ENCODE measurements at places on chromosomes 4 and X. TPM values are rescaled to one million over a fixed set of nuclear protein-coding genes. Genes with fewer than 3 reads are reported as not detected.

DNA sequence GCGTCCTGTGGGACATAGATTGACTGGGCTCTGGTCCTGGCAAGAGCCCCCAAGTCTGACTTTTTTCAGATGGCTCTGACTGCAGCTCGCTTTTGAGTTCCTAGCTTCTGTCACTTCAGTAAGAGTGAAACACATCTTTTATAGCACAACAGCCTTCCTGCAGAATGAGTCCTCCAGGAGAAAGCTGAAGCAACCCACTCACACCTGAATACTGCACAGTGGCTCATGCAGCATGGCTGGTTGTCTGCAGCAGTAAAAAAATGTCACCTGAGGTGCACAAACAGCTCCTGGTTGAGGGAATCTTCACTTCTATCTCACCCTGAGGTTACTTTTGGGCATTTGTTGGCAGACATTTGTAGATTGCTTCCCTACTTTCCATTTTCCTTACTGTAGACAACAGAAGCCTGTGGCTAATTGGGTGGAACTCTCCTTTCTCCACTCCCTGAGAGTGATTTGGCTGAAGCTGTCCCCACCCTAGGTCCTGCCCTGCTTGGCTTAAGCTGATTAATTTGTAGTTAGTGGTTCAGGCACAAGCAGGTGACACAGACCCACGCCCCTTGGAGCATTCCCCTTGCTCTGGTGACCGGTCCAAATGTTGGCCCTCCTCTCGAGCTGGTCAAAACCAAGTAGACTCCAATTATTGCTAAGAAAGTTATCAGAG is 99.7 kb downstream of the NPNT start:
- no peak for DNase-seq

Gene RAPGEF2
- 50.9 TPM for polyA plus RNA-seq

DNA sequence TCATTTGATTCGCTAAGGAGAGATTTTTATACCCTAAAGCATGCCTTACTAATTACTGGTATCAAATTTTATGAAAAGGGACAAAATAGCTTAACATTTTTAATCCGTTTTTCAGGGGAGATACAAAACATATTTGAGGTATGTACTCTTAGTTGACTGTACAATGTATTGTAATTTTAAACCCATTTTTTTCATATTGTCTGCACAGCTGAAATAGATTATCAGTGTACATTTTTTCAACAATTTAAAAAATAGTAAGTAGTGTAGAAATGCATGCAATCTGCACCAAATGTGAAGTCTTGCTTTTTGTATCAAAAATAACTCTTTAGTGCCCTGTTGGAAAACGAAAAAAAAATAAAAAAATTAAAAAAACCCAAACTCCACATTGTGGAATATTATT is 82.2 kb downstream of the TENM3 start:
- DNase-seq: no peak

DNA sequence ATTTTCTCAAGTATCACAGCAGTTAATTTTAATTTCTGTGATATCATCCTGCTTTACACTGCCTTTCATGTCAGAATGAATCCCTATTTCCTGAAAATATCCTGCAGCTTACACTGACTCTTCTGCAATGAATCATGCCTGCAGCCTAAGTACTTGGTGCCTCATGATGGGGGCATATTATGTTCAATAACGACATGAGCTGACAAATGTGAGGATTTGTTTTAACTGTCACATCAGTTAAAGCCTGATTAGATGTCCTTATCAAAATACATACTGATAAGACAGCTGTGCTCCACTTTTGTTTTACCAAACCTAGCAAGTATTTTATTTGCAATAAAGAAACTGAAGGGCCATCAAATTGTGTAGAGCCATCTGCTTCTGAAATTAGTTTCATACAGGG is 359.9 kb upstream of the AGA start:
- no peak for DNase-seq

GRCh38 chr4:25358515-25359275 is 18.4 kb upstream of the ANAPC4 start:
- DNase-seq: no peak

- no peak for DNase-seq
Measured at GRCh38 chr4:184400891-184401290, 73.5 kb downstream of the IRF2 start.

- no peak for DNase-seq
Measured at GRCh38 chrX:8504451-8504850, 39.8 kb downstream of the VCX3B start.

Gene MAGED4B
- polyA plus RNA-seq: 87.5 TPM

DNA sequence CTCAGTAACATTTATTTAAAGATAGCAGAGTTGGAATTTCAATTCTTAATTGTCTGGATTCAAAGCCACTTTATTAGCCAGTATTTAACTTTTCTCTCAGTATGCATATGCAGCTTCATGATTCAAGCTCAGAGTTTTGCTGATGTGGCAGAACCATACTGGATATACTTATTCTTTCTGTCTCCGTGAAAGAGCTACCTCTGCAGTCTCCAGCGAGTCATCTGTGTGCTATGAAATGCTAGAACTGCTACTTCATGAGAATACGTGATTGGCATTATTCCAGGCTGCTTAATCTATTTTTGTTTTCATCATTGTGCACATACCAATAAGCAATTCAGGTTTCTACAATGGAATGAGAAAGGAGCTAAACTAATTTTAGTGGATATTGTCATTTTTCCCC is 743.7 kb downstream of the C4orf33 start:
- DNase-seq: no peak

Gene LRRC66
- 1.1 TPM for polyA plus RNA-seq

- no peak for DNase-seq
Measured at GRCh38 chr4:183906489-183906738, 1.3 kb downstream of the STOX2 start.

DNA sequence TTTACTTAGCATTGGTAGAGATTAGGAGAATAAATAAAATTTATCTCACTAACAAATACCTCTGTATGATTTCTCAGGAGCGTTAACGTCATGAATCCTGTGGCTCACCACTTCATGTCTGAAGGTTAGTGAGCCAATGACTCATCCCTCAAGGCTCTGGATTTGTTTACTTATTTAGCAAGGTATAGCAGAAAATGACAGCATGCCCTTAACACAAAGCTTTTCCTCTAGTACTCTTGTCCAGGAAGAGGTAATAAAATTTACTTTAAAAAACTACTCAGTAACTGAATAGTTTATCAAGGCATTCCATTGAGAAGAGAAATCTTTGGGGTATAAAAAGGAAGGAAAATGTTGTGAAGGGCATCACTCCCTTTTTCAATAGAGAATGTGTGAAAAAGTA is 823.8 kb downstream of the CCSER1 start:
- DNase-seq: no peak

GRCh38 chr4:20528508-20528907 is 171.8 kb upstream of the PACRGL start:
- DNase-seq: no peak

GRCh38 chrX:6778544-6779503 is 243.9 kb upstream of the VCX3A start:
- DNase-seq: no peak

GRCh38 chr4:70591955-70592582 is at the start of gene AMBN:
AMBN (plus strand) TSS chr4:70592256; CDS start chr4:70592359, 103 bp downstream.
- DNase-seq: no peak

- no peak for DNase-seq
Measured at GRCh38 chr4:7591409-7592053, 156.8 kb upstream of the PSAPL1 start.

DNA sequence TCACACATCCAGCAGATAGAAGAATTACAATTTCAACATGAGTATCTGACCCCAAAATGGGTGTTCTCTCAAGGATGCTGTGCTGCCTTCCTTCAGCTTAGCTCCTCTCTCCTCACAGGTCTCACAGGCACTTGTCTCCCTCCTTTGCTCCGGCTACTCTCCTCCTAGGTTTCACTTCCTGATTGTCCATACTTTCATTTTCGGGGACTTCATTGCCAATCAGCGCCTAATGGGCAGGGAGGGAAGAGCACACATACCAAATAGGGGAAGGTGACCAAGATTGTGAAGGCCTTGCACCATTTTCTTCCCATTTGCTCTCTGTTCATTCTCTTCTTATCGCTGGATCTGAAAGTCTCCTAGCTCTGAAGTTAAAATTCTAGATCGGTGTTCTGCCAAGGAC is 125.4 kb upstream of the EOLA2 start:
- no peak for DNase-seq

DNA sequence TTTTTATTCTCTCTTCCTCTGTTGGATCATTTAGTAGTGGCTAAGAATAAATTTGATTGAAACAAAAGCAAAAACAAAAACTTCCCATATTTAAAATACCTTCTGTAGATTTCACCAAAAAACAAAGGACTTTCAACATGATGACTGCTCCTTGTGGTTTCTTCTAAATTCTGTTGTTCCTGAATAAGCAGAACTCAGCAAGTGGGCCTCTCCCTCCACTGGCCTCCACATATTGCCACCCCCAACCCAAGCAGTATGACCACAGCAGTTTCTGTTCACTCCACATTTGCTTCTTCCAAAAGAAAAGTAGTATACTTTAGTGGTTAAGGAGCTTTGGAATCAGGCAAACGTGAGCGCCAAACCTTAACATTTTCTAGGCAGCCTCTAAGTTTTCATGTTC is 114.7 kb downstream of the COX18 start:
- no peak for DNase-seq

GRCh38 chrX:153539171-153539978 is 21.9 kb downstream of the ATP2B3 start:
- no peak for DNase-seq

GRCh38 chrX:72470532-72471223 is 102.0 kb downstream of the HDAC8 start:
- DNase-seq: no peak

DNA sequence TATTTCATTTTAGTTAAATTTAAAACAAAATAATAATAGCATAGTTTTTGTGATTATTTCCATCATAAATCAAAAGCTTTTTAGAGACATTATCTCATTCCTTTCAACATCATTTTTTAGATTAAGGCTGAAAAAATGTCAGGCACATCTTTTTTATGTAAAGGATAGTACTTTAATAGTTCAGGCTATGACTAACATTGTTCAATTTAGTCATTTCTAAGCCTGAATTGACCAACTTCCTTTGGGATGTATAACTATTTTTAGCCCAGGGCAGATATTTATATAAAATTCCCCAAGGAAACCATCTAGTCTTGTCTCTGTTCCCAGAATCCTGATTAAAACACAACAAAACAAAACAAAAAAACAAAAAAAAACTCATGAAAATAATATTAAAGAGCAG is 145.6 kb upstream of the PCDH18 start:
- no peak for DNase-seq

- DNase-seq: no peak
Measured at GRCh38 chrX:76155786-76156185, 17.1 kb upstream of the PBDC1 start.

- no peak for DNase-seq
Measured at GRCh38 chr4:36024901-36025660, 219.2 kb downstream of the ARAP2 start.

Gene BEX5
- 16.6 TPM for polyA plus RNA-seq

Gene VSIG4
- polyA plus RNA-seq: 5.6 TPM

GRCh38 chr4:7973545-7973981 is 33.9 kb upstream of the AFAP1 start:
- no peak for DNase-seq

DNA sequence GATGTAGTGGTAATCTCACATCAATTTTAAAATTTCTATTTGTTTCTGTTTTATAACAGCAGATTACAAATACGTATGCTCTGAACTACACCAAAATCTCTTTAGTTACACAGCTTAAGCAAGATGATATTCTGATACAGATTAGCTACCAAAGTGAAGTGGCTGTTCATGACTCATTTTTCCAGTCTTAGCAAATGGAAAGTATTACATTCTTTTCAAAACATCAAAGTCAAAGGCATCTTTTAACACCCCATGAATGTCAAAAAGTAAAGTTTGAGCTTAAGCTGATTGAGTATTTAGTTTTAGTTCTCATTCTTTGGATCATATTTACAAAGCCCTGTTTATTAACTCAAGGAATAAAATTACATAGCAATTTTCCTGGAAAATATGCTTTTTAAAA is 6.6 kb upstream of the HPGDS start:
- DNase-seq: no peak
